ENCODE measurements at places on chromosomes 2 and 18.

DNA sequence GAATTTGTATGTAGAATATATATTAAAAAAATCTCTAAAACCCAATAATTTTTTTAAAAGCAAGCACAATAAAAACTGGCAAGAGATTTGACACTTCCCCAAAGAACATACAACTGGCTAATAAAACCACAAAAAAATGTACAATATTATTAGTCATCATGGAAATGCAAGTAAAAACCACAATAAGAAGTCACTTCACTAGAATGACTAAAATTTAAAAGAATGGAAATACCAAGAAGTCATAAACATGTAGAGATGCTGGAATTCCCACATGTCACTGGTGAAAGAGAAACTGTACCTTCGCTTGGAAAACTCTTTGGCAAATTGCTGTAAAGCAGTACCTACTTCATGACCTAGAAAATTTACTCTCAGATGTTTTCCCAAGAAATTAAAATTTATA lies 43.4 kb upstream of the KYNU start:
- DNase-seq, result no peak

- DNase-seq, result no peak
Observed at GRCh38 chr2:66507673-66508201, 72.8 kb downstream of the MEIS1 start.

- DNase-seq, result no peak
Observed at GRCh38 chr2:29323961-29324360, 208.7 kb downstream of the CLIP4 start.

GRCh38 chr18:64718808-64719207 lies 569.9 kb upstream of the LINC00305 start:
- DNase-seq, result no peak

DNA sequence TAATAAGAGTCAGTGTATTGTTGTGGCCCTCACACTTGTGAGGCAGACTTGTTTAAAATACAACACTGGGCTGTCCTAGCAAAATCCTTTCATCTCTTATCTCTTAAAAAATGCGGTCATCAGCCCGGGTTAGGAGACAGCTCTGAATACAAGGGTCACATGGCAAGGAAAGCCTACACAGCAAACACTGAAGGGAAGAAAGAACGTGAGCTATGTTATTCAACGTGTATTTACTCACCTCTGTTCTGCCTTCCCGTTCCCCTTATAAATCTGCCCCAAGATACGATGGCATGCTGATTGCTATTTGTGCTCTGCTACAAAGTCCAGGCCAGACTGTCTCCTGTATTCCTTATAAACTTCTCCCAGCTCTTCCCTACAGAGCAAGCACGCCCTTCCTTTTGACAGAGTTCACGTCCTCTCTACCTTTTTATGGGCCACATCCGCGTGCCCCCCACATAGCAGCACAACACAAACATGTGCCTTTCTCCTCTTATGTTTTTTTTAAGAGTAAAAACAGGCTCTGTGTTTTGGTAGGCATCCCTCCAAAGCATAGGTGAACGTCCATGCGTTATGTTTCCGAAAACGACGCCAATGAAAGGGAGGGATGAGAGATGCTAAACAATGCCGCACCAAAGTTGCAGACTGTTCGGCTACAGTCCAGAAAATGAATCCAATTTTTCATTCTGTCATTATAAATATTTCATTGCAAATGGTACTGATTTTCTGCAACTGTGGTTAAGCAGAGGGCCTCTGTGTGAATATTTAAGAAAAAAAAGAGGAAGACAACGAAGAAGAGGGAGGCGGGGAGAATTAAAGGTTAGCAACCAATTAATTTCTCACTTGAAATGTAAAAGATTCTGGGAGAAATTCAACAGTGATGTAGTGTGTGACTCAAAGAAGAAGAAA lies 274.7 kb downstream of the ZNF521 start:
- DNase-seq, result no peak

DNA sequence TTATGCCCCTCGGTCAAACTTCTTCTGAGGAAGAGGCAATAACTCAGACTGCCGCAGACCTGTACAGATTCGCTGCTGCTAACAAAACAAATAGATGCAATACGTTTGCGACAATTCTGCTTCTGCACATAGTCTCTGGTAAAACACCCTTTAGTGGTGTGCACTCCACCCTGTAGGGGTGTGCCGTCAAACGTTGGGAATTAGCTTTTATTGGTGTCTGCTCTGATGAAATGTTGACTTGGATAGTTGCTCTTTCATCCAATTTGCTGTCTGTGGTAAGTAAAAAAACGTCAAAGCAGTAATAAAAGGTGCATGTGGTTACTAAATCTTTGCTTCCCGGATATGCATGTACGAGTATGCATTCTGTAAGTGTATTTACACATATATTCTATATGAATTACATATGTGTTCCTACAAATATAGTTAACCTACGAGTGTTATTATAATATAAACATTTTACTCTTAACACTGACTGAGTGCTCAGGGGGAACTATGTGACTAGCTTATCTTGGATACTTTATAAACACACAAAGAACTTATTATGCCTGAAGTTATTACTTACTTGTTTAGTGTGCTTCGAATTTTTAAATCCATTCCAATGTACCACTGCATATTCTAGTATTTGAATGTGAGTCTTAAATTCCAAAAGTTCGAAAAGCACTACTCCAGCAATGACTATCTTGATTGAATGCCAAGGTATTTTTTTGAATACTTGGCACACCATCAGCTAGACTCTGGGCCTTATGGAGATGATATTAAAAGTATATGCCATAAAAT lies 610.2 kb downstream of the ZEB2 start:
- DNase-seq, result no peak

- DNase-seq, result no peak
Observed at GRCh38 chr2:46878886-46879285, 36.7 kb downstream of the MCFD2 start.

- no peak for DNase-seq
Observed at GRCh38 chr2:4515871-4516761, 812.7 kb downstream of the DCDC2C start.

- DNase-seq, result no peak
Observed at GRCh38 chr2:209960045-209960444, 42.4 kb upstream of the RPE start.

- no peak for DNase-seq
Observed at GRCh38 chr2:68696554-68696953, 38.1 kb upstream of the ARHGAP25 start.

- DNase-seq, result no peak
Observed at GRCh38 chr2:48946449-48947048, 191.0 kb upstream of the LHCGR start.

GRCh38 chr2:137655814-137656213 lies 308.5 kb upstream of the HNMT start:
- no peak for DNase-seq

DNA sequence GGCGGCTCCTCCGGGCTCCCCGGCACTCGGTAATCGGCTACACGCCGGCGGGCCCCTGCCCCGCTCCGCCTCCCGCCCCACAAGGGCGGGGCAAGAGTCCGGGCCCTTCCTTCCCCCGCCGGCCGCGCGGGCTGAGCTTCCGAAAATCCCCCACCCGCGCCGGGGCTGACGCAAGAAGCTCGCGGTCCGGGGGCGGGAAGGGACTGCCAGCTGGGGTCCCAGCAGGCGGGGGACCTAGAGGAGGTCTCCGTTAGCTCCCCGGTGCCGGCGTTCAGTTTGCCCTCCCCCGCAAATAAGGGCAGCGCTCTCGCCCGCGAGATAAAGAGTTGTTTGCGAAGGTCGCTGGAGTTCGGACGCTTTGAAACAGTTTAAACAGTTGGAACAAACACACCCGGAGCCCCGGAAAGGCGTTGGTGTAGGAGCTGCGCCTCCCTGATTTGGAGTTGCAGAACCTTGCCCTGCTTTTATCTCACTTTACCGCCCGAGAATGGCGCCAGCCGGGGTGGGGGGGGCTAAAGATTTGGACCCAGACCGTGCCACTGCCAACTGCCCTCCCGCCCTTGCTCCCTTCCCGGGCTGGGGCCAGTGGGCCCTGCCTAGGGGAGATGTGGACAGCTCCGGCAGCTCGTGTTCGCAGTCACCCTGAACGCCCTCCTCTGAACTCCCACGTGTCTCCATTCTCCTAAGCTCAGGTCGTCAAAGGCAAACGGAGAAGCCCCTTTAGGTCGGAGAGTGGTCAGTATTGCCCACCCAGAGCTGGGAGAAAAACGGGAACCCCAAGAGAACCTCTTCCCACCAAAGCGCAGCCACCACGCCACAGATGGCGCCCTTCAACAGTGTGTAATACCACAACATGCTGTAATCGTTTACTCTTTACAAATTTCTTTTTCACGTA lies at the start of gene NFE2L2:
Gene NFE2L2 (minus strand): TSS at position 35 of the 895 bp plus-strand sequence. CDS start 151 bp downstream, outside the sequence.
- DNase-seq, result peak; percentile 88

- DNase-seq, result no peak
Observed at GRCh38 chr2:77387324-77387723, 134.9 kb downstream of the LRRTM4 start.

DNA sequence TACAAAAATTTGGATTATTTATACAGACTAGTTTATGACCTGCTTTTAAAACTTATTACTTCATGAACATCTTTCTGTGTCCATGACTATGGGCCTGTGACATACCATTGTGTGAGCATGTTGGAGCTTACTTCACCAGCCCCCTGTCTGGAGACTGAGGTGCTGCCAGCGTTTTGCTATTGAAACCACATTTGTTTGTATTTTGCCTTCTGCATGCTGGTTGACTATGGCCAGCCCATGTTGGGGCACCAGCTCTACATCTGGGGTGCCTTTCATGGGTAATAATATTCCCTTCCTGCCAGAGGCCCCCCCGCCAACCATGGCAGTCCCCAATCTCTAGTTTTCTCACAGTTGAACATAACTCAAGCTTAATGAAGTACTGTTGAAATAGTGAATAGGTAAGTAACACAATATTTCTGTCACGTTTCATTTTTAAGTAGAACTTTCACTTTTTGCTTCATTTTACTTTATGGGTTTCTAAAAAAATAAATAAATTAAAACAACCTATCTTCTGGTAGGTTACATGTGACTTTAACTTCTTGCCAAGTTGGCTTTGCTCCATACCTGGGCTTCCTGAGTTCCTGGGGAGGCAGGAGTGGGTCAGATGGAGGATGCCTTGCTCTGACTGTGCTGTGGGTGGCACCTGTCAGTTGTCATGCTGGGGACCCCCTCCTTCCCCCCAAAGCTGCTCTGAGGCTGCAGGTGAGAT lies 63.9 kb downstream of the DGKD start:
- no peak for DNase-seq

GRCh38 chr2:102355526-102356380 lies at the start of gene IL18R1:
Gene IL18R1, plus strand, starts transcription at chr2:102355796. Its CDS starts 6,865 bp downstream, at chr2:102362661.
- DNase-seq, result peak; percentile 33

GRCh38 chr2:235381261-235381912 lies 112.5 kb upstream of the AGAP1 start:
- no peak for DNase-seq

DNA sequence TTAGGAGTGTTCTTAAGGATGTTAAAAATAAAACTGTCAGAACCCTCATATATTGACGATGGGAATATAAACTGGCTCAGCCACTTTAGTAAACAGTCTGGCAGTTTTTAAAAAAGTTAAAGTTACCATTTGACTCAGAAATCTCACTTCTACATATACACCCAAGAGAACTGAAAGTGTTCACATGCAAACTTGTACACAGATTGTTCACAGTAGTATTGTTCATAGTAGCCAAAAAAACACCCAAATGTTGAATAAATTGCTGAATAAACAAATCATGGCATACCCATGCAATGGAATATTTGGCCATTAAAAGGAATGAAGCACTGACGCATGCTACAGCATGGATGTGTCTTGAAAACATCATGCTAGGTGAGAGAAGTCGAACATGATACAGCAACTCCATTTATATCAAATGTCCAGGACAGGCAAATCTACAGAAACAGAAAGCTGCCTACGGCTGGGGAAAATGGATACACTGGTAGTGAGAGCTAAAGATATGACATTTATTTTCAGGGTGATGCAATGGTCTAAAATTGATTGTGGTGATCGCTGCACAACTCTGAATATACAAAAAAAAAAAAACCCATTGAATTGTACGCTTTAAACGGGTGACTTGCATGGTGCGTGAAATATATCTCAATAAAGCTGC lies 10.1 kb downstream of the RPL31 start:
- no peak for DNase-seq

- DNase-seq, result no peak
Observed at GRCh38 chr2:60806988-60807681, 51.1 kb downstream of the PAPOLG start.

DNA sequence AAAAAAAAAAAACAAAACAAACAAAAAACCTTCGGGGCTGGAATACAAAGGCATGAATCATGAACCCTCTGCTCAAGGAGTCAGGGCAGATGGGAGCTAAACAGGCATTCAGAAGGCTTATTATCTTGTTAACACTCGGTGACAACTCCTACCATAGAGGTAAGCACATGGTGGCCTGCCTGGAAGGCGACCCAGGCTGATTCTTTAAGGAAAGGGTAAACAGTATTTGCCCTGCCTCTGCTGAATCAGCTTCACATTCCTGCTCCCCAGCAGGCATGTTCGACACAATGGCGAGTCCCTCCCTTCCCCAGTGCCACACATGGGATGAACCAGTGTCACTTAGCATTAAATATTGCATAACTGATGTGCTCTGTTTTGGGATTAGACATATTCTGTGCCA lies 191.9 kb downstream of the ARL4C start:
- no peak for DNase-seq

- DNase-seq, result no peak
Observed at GRCh38 chr18:42024131-42024530, 69.1 kb downstream of the PIK3C3 start.

- no peak for DNase-seq
Observed at GRCh38 chr2:233064530-233065199, 4.5 kb downstream of the INPP5D start.

DNA sequence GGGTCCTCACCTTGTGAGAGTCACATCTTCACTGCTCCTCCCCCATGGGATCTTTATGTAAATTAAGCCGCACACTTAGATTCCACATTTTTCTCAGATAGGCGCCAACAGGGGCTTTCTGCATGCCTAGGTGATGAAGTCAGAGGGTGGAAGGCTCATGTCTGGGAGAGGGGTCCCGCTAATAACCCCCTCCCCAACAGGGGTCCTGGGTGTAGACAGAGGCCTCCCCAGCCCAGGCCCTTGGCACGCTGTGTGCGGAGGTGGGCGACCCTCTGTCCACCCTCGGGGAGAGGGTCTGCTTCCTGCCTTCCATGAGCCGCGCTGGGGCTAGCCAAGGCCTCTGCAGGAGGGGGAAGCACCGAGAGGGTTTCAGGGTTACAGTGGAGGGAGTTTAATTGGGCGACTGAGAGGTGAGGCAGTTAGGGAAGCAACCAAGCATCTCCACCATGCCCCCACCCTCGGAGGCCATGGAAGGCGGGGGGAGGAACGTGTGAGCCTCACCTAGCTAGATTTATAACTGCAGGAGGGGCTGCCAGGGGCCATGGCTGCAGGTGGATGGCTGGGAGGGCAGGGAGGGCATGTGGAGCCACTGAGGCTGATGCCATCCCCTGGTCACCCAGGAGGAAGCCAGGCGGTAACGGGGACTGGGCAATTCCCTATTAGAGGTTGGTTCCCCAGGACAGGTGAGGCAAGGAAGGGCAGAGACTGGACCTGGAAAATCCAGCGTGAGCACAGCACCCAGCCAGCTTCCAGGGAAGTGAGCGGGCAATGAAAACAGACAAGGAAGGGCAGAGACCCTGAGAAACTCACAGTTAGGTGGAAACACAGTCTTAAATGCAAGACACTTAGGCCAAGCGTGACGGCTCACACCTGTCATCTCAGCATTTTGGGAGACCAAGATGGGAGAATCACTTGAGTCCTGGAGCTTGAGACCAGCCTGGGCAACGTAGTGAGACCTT lies 7.7 kb upstream of the PXDN start:
- DNase-seq, result no peak

- DNase-seq, result no peak
Observed at GRCh38 chr2:110853516-110853915, 121.1 kb downstream of the ACOXL start.

GRCh38 chr2:178479275-178479616 lies 846 bp upstream of the FKBP7 start:
- DNase-seq, result no peak

GRCh38 chr2:190564838-190565237 lies 30.3 kb upstream of the NEMP2 start:
- no peak for DNase-seq

GRCh38 chr2:22904126-22904684 lies 480.8 kb upstream of the KLHL29 start:
- DNase-seq, result no peak

Data from stimulated activated CD8-positive, alpha-beta memory T cell treated with anti-CD3 and anti-CD28 coated beads, Interleukin-4, amount 100 ng/mL, for 1 hour (primary cell).